Central memory CD8-positive, alpha-beta T cell (primary cell): ENCODE measurements at places on chromosomes 11 and 22.

DNA sequence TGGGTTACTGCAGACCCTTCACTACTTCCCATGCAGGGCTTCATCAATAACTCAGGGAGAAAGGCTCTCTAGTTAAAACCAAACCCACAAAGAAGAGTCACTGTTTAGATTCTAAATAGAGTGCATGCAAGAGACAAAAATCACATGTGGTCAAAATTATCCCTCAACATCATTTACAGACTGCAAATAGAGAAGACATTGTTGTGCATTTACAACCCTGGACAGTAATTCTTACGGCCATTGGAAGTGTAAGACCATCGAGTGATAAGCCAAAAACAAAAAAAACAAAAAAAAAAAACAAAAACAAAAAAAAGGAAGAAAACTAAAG is 93.4 kb downstream of the RASSF10 start:
- H3K4me1 ChIP-seq, result no peaks in the 10 kb centered on the region
- H3K4me3 ChIP-seq, result no peak overlapping the region
- DNase-seq, result no peak
- no peaks in the 10 kb centered on the region for H3K36me3 ChIP-seq
- H3K27ac ChIP-seq, result no peak overlapping the region

DNA sequence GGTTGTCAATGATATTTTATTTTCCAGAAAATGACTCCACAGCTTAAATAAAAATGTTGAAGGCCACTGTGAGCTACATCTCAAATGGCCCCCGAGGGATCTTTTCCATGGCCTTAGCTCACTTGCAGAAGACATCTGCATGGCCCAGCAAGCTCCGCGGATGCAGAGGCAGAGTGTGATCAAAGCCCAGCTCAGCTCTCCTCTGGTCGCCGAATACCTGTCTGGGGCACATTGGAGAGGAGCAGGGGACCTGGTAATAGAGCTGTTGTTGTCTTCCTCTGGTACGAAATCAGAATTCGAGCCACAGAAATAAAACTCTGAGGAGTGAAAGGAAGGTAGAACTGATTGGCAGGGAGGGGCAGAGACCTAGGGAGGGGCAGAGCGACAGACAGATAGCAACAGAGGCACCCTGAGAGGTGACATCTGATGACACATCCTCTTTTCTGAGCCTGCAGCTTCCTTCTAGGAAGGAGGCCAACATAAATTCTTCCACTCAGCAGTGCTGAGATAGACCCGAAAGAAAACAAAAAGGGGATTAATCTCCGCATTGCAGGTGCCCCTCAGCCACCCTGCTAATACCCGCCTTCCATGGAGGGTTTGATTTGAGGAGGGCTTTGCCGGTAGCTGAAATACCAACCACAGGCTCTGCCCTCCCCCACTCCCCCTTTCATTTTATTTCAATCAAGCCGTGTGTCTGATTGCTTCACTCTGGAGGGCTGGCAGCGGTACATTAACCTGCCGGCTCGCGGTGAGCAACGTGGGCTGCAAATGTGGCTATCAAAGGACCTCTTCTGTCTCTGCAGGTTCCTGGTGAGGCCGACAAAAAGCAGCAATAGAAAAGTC is 759.4 kb downstream of the OPCML start:
- no peak for DNase-seq
- H3K27ac ChIP-seq, result no peak overlapping the region
- H3K4me1 ChIP-seq, result no peaks in the 10 kb centered on the region

GRCh38 chr11:94060401-94060800 is 39.2 kb downstream of the HEPHL1 start:
- H3K27ac ChIP-seq, result no peak overlapping the region
- peaks cover 44% of the 10 kb centered on the region for H3K27me3 ChIP-seq
- no peak overlapping the region for H3K4me3 ChIP-seq
- no peaks in the 10 kb centered on the region for H3K4me1 ChIP-seq

- H3K4me3 ChIP-seq, result no peak overlapping the region
- peaks cover 25% of the 10 kb centered on the region for H3K4me1 ChIP-seq
- no peaks in the 10 kb centered on the region for H3K27me3 ChIP-seq
- H3K36me3 ChIP-seq, result peaks cover 23% of the 10 kb centered on the region
These were observed 3.1 kb downstream of the TAF10 start for GRCh38 chr11:6608726-6609501.

GRCh38 chr11:108752297-108752751 is 87.5 kb downstream of the DDX10 start:
- no peak overlapping the region for H3K4me3 ChIP-seq
- no peaks in the 10 kb centered on the region for H3K27me3 ChIP-seq
- H3K36me3 ChIP-seq, result no peaks in the 10 kb centered on the region
- H3K4me1 ChIP-seq, result peaks cover 33% of the 10 kb centered on the region
- DNase-seq, result no peak

- H3K27me3 ChIP-seq, result peaks cover 46% of the 10 kb centered on the region
- H3K4me1 ChIP-seq, result peaks cover 5% of the 10 kb centered on the region
- no peak for DNase-seq
- H3K27ac ChIP-seq, result peak overlapping the region; percentile 35
These were observed 10.2 kb upstream of the POU2F3 start for GRCh38 chr11:120229451-120230424.

DNA sequence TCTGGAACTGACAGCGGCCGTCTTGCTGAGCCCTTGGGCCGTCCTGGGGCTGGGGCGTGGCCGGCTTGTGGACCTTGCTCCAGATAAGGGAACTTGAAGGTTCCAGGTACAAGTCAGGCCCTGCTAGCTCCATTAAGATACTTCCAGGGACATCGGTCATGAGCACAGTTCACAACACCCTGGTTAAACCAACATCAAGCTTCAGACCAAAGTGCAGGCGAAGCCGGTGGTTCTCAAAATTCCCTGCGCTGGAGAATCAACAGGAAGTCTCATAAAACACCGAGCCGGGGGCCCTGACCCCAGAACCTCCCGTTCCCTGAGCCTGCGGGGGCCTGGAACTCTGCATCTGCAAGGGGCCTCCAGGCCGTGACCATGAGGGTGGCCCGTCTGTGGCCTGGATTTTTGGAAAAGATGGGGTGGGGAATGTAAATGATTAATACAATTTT is 1043.8 kb downstream of the BRD1 start:
- H3K36me3 ChIP-seq, result peaks cover 2% of the 10 kb centered on the region
- no peaks in the 10 kb centered on the region for H3K4me1 ChIP-seq
- H3K4me3 ChIP-seq, result no peak overlapping the region
- no peak for DNase-seq
- no peak overlapping the region for H3K27ac ChIP-seq

DNA sequence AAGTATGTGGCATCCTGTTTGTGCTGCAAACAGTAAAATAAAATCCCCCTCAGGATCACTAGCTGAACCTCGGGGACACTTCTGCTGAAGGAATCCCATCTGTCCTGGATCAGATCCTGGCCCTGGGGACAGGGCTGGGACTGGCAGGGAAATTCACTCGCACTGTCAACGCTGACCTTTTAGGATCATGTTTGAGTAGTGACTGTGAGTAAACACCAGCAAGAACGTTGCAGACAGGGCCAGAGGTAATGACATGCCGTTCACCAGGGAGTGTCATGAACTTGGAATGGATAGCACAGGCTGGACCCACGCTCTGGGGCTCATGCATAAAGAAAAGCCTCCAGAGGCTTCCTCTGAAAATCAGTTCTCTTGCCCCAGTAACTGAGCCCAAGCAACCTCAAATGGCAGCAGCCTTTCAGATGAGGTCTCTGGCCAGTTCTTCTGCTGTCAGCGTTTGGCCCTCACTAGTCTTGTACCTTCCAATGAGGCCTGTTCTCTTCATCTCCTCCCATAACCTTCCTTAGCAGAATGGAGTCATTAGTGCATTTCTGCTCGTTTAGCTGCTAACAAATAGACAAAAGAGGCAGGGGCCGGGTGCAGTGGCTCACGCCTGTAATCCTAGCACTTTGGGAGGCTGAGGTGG is 51.0 kb upstream of the BARX2 start:
- no peak overlapping the region for H3K27ac ChIP-seq
- no peaks in the 10 kb centered on the region for H3K36me3 ChIP-seq
- DNase-seq, result no peak
- no peaks in the 10 kb centered on the region for H3K4me1 ChIP-seq
- H3K4me3 ChIP-seq, result no peak overlapping the region
- H3K27me3 ChIP-seq, result peaks cover 20% of the 10 kb centered on the region

- H3K36me3 ChIP-seq, result peaks cover 12% of the 10 kb centered on the region
- H3K4me1 ChIP-seq, result peaks cover 77% of the 10 kb centered on the region
- H3K27me3 ChIP-seq, result no peaks in the 10 kb centered on the region
- peak overlapping the region; percentile 84 for H3K27ac ChIP-seq
- H3K4me3 ChIP-seq, result no peak overlapping the region
- no peak for DNase-seq
These were observed 47.1 kb downstream of the BCR start for GRCh38 chr22:23227380-23227779.

GRCh38 chr11:119533462-119533861 is 110.5 kb upstream of the THY1 start:
- peaks cover 5% of the 10 kb centered on the region for H3K4me1 ChIP-seq
- H3K27ac ChIP-seq, result no peak overlapping the region
- H3K4me3 ChIP-seq, result no peak overlapping the region

DNA sequence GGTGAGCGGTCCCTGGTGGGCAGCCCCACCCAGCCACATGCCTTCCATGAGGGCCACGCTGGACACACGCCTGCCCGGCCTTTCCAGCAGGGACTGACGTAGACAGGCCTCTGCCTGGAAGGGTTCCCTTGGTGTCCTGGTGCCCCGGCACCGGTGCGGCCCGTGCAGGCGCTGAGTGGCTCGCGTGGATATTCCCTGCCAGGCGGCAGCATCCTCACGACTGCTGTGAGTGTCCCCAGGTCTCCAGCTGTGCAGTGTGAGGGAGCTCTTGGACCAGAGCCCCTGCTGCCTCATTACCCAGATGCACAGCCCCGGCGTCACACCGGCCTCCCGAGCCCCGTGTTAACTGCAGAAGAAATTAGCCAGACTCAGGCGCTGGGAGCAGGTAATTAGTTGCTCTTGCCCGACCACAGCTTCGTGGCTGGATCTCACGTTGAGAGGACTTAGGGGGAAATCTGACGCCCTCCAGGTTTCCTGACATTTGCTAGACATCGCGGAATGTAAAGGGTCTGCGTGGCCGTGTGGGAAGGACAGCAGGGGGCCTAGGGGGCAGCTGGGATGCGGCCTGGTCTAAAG is 1196.3 kb downstream of the BRD1 start:
- no peaks in the 10 kb centered on the region for H3K36me3 ChIP-seq
- no peak for DNase-seq
- H3K4me3 ChIP-seq, result no peak overlapping the region
- no peak overlapping the region for H3K27ac ChIP-seq

- no peak for DNase-seq
- H3K27me3 ChIP-seq, result no peaks in the 10 kb centered on the region
- no peak overlapping the region for H3K4me3 ChIP-seq
- H3K4me1 ChIP-seq, result peaks cover 6% of the 10 kb centered on the region
- peaks cover 72% of the 10 kb centered on the region for H3K36me3 ChIP-seq
- no peak overlapping the region for H3K27ac ChIP-seq
These were observed 101.7 kb downstream of the ATM start for GRCh38 chr11:108324587-108324986.

GRCh38 chr11:95937358-95937757 is 13.5 kb upstream of the MTMR2 start:
- no peak overlapping the region for H3K4me3 ChIP-seq
- no peaks in the 10 kb centered on the region for H3K27me3 ChIP-seq
- H3K4me1 ChIP-seq, result no peaks in the 10 kb centered on the region
- H3K36me3 ChIP-seq, result no peaks in the 10 kb centered on the region
- H3K27ac ChIP-seq, result no peak overlapping the region
- no peak for DNase-seq

DNA sequence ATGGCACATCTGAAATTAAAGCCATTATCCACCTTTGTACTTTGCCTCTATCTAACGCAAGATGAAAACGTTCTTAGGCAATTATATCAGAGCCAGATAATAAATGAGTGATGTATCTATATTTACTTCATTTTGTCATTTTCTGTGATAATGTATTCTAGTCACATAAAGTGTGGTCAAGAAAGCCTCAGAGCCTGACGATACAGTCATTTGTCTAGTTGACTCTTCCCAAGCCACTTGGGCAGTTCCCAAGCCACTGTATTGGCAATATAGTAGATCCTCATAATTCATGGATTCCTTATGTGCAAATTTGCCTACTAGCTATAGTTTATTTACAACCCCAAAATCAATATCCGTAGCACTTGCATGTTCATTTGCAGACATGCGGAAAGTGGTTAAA is 7.8 kb downstream of the HOATZ start:
- H3K4me1 ChIP-seq, result no peaks in the 10 kb centered on the region
- DNase-seq, result no peak
- peaks cover 16% of the 10 kb centered on the region for H3K27me3 ChIP-seq
- H3K36me3 ChIP-seq, result no peaks in the 10 kb centered on the region
- no peak overlapping the region for H3K27ac ChIP-seq
- no peak overlapping the region for H3K4me3 ChIP-seq

DNA sequence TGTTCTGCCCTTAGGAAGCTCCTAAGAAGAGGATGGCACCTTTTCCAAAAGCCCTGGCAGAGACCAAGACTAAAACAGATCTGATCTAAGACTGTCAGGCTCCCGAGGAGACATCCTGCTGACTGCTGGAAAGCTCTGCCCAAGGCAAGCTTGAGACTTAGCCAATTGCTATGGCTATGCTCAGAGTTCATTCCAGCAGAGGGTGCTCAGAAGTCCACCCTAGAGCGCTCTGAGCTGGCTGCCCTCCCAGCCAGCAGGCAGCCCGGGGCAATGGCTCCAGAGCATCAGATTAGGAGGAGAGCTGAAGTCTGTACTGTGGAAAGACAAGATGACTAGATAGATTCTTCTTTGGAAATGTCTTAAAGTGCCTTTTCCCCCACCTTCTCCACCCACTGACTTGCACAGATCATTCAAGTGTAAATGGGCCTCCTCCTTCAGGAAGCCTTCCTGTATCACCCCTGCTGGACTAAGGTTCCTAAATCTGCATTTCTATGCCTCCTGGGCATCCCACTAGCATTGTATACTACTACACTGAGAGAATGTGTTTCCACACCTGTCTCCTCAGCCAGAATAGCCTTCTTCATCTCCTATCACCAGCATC is 23.4 kb downstream of the LRRC55 start:
- DNase-seq, result no peak
- no peaks in the 10 kb centered on the region for H3K4me1 ChIP-seq
- H3K36me3 ChIP-seq, result no peaks in the 10 kb centered on the region
- no peak overlapping the region for H3K27ac ChIP-seq
- no peak overlapping the region for H3K4me3 ChIP-seq

- no peak for DNase-seq
- no peak overlapping the region for H3K4me3 ChIP-seq
- H3K27ac ChIP-seq, result no peak overlapping the region
- no peaks in the 10 kb centered on the region for H3K4me1 ChIP-seq
These were observed 42.1 kb upstream of the LARGE1 start for GRCh38 chr22:33962409-33962808.

DNA sequence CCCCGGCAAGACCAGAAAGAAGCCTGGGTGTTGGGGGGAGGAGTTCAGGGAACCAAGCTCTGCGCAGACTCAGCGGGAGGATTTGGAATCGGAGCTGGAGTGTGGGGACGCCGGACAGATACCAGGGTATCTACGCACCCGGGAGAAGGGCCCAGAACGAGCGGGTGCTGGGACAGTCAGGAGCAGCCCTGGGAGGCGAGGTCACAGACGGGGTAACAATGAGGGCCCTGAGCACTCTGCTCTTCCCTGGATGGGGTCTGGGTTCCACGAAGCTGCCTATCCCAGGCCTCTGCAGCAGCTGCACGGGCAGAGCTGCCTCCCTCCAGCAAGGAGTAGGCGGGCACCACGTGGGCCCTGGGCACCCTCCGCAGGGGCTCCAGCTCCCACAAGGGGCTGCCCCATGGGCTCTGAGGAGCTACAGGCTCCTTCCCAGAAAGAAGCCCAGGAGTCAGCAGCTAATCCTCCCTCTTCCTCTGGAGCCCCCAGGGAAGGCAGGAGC is 197.2 kb downstream of the BRD1 start:
- no peak overlapping the region for H3K4me3 ChIP-seq
- peaks cover 2% of the 10 kb centered on the region for H3K36me3 ChIP-seq
- no peak overlapping the region for H3K27ac ChIP-seq
- no peaks in the 10 kb centered on the region for H3K27me3 ChIP-seq
- H3K4me1 ChIP-seq, result peaks cover 7% of the 10 kb centered on the region

GRCh38 chr22:38132794-38133193 is 22.3 kb upstream of the BAIAP2L2 start:
- no peak overlapping the region for H3K4me3 ChIP-seq
- H3K27me3 ChIP-seq, result no peaks in the 10 kb centered on the region
